ENCODE measurements at places on chromosomes 4 and X. TPM values are rescaled to one million over a fixed set of nuclear protein-coding genes. Genes with fewer than 3 reads are reported as not detected.

GRCh38 chr4:153901220-153901619, 112.3 kb upstream of the SFRP2 start:
- peaks cover 4% of the 10 kb centered on the region for H3K27me3 ChIP-seq
- no peak overlapping the region for H3K27ac ChIP-seq
- no peaks in the 10 kb centered on the region for H3K36me3 ChIP-seq

The NPY2R gene
- total RNA-seq: 0.43 TPM

The TNIP2 gene
- total RNA-seq: 25.3 TPM

GRCh38 chrX:149517308-149517707, 12.2 kb upstream of the IDS start:
- no peaks in the 10 kb centered on the region for H3K27me3 ChIP-seq
- no peak overlapping the region for H3K4me3 ChIP-seq
- H3K4me1 ChIP-seq: no peaks in the 10 kb centered on the region
- no peak for DNase-seq

Measured in type B pancreatic cell (in vitro differentiated cells).